ENCODE measurements at places on chromosomes 4 and X. TPM values are rescaled to one million over a fixed set of nuclear protein-coding genes. Genes with fewer than 3 reads are reported as not detected.

- no peak for DNase-seq
Observed at GRCh38 chr4:149234798-149235197, 580.8 kb downstream of the IQCM start.

- no peak for DNase-seq
Observed at GRCh38 chr4:190015538-190016368, 11.3 kb downstream of the FRG2 start.

- DNase-seq: no peak
Observed at GRCh38 chrX:110477593-110478228, 119.1 kb downstream of the RTL9 start.

GRCh38 chr4:117545039-117545438, 459.7 kb upstream of the TRAM1L1 start:
- no peak for DNase-seq

GRCh38 chr4:143554728-143555597, 41.5 kb downstream of the SMARCA5 start:
- DNase-seq: no peak

DNA sequence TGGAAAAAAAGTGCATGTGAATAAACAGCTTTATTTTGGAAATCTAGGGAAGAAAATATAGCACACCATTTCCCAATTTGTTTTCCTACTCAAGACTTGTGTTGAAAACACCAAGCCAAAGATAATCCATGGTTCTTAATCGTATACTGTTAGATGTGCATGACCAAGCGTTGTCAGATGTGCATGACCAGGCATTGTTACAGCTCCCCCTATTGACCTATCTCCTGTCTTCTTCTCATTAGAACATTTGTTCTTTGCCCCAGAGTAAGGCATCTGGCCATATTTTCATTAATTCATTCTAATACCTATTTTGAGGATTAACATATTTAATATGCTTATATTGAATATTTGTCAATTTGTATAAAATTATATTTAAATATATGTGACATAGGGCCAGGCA, 14.4 kb upstream of the VCX start:
- no peak for DNase-seq

GRCh38 chrX:153640736-153641575, 6.0 kb upstream of the DUSP9 start:
- DNase-seq: no peak

GRCh38 chr4:90730752-90731151, 603.6 kb downstream of the CCSER1 start:
- no peak for DNase-seq

DNA sequence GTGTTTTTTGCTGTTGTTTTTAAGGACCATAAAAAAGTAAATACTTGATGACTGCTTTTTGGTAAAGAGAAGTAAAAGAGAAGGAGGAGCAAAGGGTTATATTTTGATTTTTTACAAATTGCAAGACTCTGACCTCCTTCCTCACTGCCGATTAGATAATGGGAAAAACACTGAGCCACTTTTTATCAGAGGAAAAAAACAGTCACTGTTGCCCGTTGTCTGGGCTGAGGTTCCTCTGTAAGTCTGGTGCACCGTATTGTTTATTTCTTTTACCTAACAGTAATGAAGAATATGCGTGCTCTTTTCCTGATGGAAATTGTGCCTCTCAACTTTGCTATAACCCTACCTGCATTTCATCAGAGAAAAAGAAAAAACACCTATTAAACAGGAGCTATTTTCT, 178.7 kb upstream of the EMCN start:
- no peak for DNase-seq

The ANKRD50 gene
- 32.6 TPM for total RNA-seq

The SSX2 gene
- total RNA-seq: not detected
